Esophagus mucosa (tissue), 1 donor: ENCODE measurements at places on chromosomes 3 and 15. TPM values are rescaled to one million over a fixed set of nuclear protein-coding genes. Genes with fewer than 3 reads are reported as not detected.

MESP2 gene
- 0.40 TPM for total RNA-seq

TAGLN3 gene
- total RNA-seq = not detected

GP5 gene
- total RNA-seq = 0.08 TPM

CDHR4 gene
- not detected for total RNA-seq

DNA sequence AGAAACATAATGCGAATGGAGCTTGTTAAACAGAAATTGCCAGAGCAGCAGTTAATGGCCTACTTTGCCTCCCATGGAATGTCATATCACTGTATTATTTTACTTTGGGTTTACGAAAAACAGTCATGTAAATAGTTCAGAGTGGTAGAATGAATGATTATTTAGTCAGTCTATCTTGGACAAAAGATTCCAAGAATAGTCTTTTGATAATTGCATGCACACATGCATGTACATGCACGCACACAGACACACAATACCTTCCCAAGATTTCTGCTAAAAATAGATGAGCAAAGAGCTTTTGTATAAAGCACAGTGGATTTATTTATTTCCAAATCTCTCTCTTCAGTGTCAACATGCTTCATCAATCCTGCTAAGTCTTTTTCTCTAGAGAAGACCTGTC, 800.7 kb downstream of the DIPK2A start:
- no peak for ATAC-seq

GRCh38 chr15:99556011-99556410, 9.8 kb upstream of the MEF2A start:
- ATAC-seq = no peak

DNA sequence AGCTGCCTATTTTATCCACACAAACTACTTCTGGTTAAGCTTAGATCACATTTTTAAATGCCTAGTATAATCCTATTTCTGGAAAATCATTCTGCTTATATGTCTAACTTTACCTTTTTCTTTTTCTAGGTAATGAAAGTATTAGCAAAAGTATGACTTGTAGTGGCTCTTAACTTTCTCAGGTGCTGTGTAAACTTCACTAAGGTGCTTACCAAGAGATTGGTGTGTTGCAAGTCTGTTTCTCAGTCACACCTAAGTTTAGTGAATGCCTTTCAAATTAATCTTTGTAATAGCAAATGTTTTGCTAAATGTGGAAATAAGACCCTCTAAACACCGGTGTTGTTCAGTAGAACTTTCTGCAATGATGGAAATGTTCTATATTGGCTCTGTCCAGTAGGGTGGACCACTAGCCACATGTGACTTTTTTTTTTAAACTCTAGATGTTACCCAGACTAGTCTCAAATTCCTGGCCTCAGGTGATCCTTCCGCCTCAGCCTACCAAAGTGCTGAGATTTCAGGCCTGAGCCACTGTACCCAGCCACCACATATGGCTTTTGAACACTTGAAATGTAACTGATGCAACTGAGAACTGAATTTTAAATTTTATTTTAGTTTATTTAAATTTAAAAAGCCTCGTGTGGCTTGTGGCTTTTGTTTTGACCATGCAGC, 22.0 kb downstream of the ARL13B start:
- ATAC-seq = no peak

DNA sequence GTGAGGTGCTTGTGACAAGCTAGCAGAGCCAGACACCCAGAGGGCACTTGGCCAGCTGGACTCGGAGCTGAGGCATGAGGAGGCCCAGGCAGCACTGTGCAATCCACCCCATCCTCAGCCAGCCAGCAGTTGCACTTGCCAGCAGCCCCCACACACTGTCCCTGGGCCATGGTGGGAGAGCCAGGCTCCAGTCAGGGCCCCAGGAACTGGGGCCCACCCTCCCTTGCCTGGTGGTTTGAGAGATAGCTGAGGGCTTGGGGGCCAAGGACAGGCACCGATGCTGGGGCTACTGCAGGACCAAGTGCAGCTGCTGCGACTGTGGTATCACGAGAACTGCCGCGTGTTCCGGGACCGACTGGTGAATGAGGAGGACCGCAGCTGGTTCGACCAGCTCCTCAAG, 63.5 kb downstream of the DNAH1 start:
- ATAC-seq = no peak

DNA sequence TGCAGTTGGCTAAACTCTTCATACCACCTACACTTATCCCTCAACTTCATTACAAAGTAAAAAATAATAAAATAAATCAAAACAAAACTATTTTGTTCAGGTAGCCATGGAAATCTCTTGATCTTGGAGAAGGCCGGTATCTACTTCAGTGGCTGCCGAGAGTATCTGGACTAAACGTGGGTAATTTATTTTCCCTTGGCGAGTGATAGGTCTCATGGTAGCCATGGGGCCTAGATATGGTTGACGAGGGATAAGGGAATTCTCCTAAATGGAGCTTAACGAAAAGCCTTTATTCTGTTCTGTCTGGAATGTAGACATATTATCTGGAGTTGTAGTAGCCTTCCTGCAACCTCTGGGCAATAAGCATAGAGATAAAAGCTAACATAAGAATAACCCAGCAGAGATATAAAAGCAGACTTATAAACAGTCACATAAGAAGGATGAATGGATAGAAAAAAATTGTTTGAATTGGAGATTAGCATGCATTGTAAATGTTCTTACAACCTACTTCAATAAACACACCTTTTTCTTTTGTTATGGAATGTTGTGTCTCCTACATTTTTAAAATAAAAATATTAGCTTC, 281.3 kb upstream of the ARRDC4 start:
- no peak for ATAC-seq

DNA sequence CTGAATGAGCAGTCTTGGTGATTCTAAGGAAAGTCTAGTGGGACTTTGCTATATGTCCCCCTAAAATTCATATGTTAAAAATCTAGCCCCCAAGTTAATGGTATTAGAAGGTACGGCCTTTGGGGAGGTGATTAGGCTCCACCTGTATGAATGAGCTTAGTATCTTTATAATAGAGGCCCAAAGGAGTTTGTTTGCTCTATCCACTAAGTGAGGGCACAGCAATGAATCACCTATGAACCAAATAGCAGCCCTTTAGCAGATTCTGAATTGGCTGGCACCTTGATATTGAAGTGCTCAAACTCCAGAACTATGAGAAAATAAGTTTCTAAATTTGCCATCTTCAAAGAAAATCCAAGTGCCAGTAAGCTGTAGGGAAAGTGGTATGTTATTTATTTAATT, 187.9 kb downstream of the SUCNR1 start:
- no peak for ATAC-seq

GRCh38 chr3:87491843-87492242, 215.5 kb upstream of the POU1F1 start:
- ATAC-seq = no peak

GRCh38 chr3:56988458-56989168, 71.9 kb upstream of the SPATA12 start:
- peak; percentile 67 for ATAC-seq

DNA sequence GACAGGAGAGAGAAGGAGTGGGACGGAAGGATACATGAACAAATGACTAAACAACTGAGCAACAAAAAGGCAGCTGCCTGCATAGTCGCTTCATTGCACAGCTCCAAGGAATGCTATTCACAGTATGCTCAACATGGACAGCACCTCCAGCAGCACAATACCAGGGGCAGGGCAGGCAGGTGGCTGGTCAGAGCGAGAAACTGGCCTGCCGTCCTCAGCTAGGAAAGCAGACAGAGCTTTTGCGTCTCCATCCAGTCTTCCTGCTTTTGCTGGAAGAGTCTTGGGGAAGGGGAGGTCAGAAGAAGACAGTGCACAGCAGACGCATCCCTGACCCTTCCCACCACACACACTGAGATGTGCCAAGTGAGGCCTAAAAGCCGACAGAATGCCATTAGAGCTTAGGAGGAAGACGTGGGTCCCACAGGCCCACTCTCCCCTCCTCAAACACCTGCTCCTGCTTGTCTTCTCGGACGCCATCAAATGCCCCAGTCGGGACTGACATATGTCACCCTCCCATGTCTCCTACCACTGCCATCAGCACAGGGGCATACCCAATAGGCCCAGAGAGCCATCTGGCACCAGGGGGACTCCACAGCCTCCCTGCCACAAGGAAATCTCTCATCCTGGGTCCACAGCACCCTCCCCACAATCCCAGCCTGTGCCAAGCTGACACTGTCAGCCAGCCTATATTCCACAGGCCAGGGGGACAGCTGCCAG, 3.9 kb downstream of the RAB6B start:
- ATAC-seq = no peak

GRCh38 chr3:98596541-98597500, 3.4 kb upstream of the CPOX start:
- no peak for ATAC-seq
